Stimulated activated CD4-positive, alpha-beta T cell treated with anti-CD3 and anti-CD28 coated beads, Interleukin-4, amount 100 ng/mL, for 48 hours (primary cell): ENCODE measurements at places on chromosomes 2 and 18.
A peak's percentile ranks its signal among the peaks of the same experiment; 100 is the strongest.

DNA sequence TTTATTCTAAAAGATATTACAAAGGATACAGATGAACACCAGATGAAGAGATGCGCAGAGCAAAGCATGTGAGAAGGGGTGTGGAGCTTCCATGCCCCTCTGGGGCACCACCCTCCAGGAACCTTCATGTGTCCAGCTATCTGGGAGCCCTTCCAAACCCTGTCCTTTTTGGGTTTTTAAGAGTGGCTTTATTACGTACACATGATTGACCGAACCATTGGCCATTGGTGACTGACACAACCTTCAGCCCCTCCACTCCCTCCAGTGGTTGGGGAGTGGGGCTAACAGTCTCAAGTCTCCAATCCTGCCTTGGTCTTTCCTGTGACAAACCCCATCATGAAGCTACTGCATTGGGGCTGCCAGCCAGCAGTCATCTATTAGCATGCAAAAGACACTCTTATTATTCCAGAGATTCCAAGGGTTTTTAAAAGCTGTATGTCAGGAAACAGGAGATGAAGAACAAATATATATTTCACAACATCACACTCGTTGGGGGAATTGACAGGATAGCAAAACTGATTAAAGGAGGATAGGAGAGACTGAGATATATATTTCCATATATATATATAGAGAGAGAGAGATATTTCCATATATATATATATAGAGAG lies 19.4 kb downstream of the IL1B start:
- no peak for DNase-seq

DNA sequence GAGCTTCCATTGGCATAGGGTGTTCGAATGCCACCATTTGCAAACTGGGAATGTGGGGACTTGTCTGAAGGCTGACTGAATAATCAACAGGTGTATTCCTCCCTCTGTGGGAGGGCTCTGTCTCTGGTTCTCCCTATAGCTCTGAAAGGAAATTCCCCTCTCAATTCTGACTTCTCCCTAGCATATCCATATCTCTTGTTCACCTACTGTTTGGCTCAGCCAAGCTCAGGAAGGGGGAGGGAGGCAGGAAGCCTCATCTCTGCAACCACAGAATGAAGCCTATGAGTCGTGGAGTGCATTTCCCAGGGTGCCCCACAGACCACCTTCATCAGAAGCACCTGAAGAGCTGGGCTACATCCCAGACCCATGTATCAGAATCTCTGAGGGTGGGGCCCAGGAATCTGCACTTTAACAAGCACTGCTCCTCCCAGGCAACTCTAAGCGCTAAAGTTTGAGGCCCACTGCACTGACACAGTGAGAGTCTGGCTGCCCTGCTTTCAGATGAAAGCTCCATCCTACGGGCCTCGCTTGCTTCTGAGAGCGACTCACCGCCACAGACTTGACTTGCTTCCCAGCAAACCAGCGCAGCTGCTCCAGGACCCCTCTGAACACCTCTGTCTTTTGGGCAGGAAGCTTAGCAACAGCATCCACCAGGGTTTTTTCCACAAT lies 32.0 kb downstream of the XDH start:
- no peak for DNase-seq

GRCh38 chr2:76826691-76827090 lies 695.5 kb downstream of the LRRTM4 start:
- DNase-seq = no peak

DNA sequence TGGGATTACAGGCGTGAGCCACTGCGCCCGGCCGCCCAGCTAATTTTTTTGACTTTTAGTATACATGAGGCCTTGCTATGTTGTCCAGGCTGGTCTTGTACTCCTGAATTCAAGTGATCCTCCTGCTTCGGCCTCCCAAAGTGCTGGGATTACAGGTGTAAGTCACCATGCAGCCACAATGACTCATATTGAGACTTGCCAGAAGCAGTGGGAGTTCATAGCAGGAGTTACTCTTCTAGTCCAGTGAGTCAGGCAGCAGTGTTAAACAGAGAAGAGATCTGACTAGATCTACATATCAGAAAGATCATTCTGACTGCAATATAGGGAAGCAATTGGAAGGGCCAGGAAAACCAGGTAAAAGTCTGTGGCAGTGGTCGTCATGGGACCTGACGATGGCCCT lies 1.5 kb upstream of the FLACC1 start:
- DNase-seq = no peak

- DNase-seq = peak; percentile 44
These were observed 1.8 kb downstream of the KIF5C start for GRCh38 chr2:148876595-148877402.

DNA sequence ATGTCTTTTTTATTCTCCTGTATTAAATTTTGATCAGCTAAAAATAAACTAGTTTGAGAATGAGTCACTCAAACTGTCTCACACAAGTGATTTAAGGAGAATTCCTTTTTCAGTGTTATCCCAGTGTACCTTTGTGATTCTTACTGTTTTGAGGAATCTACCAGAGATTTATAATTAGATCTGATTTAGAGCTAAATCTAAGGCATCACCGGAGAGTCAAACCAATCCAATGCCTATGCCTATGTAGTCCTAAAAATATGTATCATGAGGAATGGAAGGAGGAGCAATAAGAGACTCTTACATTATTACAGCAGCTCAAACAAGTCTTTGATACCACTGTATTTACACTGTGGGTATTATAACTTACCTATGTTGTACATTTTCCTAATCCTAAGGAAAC lies 63.4 kb upstream of the CYP20A1 start:
- no peak for DNase-seq

DNA sequence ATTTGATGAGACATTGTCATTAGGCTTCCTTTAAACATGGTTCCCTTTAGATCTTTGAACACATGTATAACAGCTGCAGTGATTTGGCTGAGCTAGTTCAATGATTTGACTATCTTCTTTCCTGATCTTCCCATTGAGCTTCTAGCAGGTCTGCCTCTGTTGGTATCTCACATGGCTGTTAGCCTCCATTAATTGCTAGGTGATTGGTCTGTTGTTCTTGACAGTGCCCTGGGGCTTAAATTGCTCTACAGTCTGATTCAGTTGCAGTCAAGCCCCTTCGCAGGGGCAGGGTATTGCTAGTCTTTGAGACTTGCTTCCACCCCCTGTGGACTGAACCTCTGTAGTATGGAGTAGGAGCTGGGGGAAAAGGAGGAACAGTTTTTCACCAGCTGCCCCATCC lies 24.1 kb downstream of the SKA1 start:
- DNase-seq = no peak

- DNase-seq = no peak
These were observed 500.6 kb upstream of the MYT1L start for GRCh38 chr2:2831633-2832032.

GRCh38 chr2:28613633-28614501 lies 118.0 kb downstream of the PLB1 start:
- DNase-seq = peak; percentile 38

- DNase-seq = no peak
These were observed 17.0 kb upstream of the PTMA start for GRCh38 chr2:231691251-231691772.

GRCh38 chr2:208573569-208573968 lies 167.0 kb downstream of the PTH2R start:
- DNase-seq = no peak

DNA sequence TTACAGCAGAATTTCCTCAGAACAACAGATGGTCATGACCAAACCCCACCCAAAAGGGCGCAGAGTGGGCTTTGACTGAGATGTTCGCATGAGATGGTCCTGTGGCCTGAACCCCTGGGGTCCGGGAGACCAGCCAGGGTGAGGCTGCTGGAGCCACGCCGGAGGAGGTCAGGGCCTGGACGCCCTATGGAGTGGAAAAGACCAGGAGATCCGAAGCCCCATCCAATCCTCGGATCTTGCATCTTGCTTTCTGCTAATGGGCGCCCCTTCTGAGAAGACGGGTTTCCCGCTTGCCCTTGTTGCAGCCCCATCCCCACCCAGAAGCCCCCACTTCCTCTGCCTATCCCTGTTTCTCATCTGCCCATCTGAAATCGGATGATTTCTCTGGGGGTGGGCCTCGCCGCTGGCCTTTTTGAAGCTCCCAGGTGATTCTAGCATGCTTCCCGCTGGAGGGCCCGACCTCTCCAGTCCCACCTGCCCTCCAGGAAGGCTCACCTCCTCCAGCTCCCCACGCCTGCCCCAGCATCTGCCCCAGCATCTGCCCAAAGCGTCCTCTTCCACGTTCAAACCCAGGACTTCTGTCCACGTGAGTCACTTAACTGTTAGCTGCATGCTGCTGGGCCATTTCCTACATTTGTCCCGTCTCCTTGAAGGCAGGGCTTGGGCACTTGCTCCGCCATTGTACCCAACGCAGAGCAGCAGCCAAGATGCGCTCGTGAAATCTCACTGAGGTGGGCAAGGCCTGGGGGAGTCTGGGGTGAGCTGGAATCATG lies 4.3 kb upstream of the CNDP1 start:
- DNase-seq = no peak

- no peak for DNase-seq
These were observed 258.3 kb upstream of the SALL3 start for GRCh38 chr18:78721238-78721875.

DNA sequence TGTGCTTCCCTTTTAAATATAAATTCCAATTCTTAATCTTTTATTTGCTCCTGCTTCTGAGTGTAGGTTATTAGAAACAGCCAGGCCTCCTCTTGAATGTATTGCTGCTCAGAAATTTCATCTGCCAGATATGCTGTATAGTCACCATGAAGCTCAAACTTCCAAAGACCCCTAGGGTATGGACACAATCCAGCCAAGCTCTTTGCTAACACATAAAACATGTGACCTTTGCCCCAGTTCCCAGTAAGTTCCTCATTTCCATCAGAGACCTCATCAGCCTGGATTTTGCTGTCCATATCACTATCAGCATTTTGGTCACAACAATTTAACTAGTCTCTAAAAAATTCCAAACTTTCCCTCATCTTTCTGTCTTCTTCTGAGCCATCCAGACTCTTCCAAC lies 75.2 kb downstream of the MAP2 start:
- no peak for DNase-seq

- no peak for DNase-seq
These were observed 479.3 kb downstream of the PTPRM start for GRCh38 chr18:8046441-8046840.

- DNase-seq = no peak
These were observed 214.4 kb upstream of the SP5 start for GRCh38 chr2:170500770-170501169.

GRCh38 chr2:32360416-32360815 lies 3.6 kb downstream of the BIRC6 start:
- no peak for DNase-seq

DNA sequence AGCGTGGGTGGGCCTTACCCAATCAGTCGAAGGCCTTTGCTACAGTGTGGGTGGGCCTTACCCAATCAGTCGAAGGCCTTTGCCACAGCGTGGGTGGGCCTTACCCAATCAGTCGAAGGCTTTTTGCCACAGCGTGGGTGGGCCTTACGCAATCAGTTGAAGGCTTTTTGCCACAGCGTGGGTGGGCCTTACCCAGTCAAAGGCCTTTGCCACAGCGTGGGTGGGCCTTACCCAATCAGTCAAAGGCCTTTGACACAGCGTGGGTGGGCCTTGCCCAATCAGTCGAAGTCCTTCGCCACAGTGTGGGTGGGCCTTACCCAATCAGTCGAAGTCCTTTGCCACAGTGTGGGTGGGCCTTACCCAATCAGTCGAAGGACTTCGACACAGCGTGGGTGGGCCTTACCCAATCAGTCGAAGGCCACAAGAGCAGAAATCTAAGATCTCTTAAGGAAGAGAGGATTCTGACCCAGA lies 16.3 kb upstream of the GAL3ST2 start:
- no peak for DNase-seq

- no peak for DNase-seq
These were observed 993.5 kb upstream of the DDX18 start for GRCh38 chr2:116820986-116821385.

DNA sequence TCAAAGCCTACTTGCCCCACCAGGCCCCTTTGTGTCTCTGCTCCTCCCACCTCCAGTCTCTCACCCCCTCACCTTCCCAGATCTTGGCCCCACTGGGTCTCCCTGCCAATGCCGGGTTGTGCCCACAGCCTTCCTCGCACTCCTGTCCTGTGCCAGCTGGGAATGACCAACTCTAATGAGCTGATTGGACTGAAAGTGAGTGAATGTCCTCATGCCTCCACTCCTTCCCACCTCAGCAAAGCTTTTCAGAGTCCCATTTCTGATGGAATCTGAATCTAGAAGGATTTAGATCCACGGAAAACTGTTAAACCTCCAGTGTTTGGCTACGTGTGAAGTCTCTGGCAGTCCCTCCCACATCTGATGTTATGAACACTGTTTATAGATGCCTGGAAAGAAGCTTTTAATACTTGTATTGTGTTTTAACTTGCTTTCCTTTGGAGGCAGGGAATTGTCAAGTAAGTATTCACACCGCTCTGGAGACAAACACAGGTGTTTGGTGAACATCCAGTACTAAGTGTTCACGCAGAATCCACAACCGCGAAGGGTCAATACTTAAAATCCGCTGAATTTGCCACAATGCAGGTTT lies 103.9 kb downstream of the RTN4 start:
- no peak for DNase-seq

- DNase-seq = no peak
These were observed 289.2 kb upstream of the CCDC68 start for GRCh38 chr18:55248495-55248894.

- peak; percentile 69 for DNase-seq
These were observed 39.2 kb downstream of the BIN1 start for GRCh38 chr2:127067620-127068350.

DNA sequence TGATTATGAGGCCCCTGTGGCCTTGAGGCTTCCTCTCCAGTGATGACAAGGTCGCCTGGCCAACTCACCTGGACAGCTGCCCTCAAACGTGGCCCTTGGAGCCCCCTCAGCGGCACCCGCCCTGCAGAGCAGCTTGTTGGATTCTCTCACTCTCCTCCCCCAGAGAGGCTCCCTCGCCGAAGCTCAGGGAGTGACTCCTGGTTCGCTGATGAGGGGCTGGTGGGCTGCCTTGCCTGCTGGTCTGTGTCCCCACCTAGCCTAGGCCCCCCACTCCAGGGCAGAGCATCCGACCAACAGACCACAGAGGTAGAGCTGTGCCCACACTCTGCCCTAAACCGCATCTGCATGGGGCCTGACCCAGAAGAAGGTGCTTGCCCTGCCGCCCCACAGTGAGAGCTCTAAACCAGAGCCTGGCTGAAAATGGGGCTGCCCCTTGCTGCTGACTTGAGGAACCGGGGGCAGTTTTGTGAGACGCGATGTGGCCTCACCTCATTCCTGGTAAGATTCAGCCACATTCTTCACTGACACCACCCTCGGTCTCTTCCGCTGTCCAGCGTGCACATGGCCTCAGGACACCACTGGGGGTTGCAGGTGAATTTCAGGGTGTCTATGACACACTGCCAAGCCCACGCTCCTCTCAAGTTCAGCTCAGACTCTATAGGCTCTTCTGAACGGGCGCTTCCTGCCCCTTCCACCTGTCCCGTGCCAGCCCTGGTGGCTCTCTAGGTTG lies 131.6 kb downstream of the CABLES1 start:
- no peak for DNase-seq
